ENCODE measurements at places on chromosomes 11 and 22.

- no peak for DNase-seq
These were observed 4.2 kb downstream of the ALDH3B1 start for GRCh38 chr11:68014157-68014946.

GRCh38 chr22:31092161-31092560, 11.0 kb downstream of the SMTN start:
- no peak for DNase-seq

DNA sequence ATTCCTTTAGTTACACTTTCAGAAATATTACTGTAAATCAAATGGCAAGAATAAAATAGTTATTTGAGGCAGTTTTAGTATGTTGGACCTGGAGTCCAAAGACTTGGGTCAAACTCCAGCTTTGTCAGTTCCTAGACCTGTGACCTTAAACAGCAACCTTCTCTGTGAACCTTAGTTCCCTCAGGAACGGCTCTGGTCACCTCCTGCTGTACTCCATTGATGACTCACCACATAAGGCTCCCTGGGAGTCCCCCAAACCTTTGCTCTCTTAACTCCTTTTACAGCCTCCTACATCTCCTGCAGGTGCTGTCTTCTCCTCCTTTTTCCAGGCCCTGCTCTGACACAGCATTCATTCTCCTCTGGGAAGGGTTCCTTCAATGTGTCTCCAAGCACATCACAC, 29.1 kb downstream of the LIMK2 start:
- DNase-seq: no peak

GRCh38 chr11:34209809-34210208, 104.4 kb downstream of the NAT10 start:
- DNase-seq: no peak

DNA sequence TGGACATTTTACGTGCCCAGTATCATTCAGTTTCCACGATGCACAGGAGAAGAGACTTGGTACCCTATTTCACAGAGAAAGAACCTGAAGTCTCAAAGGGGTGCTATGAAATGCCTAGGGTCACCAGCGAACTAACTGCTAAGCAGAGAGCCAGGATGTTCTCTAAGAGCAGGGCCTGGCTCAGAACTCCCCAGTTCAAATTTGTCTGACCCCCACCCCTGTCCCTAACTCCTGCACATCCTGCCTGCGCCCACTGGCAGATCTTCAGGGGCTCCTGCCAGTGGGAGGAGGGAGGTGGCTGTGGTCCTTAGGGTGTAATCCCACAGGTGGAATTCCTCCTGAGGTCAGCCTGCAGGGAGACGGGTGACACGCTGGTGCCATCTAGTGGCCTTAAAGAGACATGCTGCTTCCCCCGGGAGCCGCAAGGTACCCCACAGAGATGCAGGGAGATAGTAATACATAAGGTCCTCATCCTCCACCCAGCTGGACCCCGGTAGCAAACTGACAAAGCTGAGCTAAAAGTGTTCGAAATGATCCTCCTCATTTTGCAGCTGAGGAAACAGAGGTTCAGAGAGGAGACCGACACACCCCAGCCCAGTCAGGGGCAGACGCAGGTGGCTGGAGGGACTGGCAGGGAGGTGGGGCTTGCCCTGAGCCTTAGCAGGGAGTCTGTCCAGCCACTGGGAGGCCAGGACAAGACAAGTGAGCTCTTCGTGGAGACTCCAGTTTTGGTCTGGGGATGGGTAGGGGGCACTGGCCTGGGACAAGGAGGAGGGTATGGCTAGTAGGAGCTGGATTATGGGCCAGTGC, 34.1 kb downstream of the MB start:
- no peak for DNase-seq

- DNase-seq: no peak
These were observed 10.1 kb downstream of the SLC5A1 start for GRCh38 chr22:32052936-32053791.

GRCh38 chr11:88152381-88152780, 22.9 kb downstream of the RAB38 start:
- DNase-seq: no peak

DNA sequence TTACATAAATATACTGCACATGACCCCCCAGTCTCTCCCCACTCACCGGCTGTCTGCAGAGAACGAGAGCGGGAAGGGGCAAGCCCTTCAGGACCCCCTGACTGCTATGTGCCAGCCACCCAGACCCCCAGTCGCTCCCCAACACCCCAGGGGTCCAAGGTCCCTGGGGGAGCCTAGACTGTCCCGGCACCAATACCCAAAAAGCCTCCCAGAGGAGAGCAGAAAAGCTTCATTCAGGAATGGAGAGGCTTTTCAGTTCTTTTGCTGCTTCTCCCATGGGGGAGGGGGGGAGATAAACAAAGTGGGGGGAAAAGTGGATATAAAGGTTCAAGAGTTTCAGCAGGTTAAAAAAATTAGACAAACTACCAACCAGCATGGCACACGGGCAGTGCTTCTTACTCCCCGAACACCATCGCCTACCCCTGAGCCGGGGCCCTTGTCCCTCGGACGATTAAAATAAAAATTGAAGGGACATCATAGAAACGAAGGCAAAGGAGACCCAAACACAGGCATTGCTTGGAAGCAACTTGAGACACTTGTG, 1.3 kb downstream of the CSNK1E start:
- no peak for DNase-seq

DNA sequence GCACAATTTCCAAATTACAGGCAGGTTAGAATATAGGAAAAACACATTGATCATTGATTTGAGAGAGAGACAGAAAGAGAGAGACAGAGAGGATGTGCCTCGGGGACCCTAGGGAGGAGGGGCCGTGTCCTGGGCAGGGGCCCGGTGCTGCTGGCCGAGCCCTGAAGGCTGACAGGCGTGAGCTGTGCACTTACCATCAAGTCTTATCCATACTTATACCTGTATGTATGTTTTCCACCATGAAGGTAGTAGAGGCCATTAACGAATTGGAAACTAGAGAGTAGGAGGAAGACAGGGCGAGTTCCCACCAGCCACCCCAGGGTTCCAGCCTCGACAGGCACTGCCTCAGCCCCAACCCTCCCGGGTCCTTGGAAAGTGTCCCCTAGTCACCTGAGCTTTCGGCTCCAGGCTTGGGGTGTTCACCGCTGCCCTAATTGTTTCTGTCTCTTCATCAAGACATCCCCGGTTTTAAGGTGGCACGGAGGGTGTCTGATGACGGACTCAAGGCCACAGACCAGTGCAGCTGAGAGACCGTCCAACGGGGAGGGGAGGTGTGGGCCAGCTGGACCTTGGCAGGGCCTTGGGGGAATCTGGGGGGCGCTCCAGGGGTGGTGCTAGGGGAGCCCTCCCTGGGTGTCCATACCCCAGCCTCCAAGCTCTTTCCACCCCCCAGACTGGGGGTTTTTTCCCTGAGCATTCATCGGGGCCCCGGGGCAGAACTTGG, 431.3 kb downstream of the TBC1D22A start:
- no peak for DNase-seq

DNA sequence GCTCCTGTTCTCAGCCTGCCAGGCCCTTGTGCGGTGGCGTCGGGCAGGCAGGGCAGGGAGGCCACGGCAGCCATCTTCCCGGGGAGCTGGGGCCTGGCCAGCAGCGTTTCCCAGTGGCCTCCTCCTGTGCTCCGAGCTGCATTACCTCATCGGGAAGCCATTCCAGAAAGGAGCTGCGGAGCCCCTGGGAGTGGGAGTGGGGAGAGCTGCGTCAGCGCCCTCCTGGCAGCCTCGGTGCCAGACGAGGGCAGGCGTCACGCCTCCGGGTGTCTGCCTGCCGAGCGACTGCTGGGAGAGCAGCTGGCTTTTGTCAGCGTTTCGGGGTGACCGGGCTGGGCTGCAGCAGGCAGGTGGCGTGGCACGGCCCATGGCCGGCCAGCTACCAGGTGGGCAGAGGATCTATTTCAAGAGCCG, 30.9 kb upstream of the WNT7B start:
- DNase-seq: no peak

- no peak for DNase-seq
These were observed 44.8 kb downstream of the GAS2 start for GRCh38 chr11:22711071-22711770.

DNA sequence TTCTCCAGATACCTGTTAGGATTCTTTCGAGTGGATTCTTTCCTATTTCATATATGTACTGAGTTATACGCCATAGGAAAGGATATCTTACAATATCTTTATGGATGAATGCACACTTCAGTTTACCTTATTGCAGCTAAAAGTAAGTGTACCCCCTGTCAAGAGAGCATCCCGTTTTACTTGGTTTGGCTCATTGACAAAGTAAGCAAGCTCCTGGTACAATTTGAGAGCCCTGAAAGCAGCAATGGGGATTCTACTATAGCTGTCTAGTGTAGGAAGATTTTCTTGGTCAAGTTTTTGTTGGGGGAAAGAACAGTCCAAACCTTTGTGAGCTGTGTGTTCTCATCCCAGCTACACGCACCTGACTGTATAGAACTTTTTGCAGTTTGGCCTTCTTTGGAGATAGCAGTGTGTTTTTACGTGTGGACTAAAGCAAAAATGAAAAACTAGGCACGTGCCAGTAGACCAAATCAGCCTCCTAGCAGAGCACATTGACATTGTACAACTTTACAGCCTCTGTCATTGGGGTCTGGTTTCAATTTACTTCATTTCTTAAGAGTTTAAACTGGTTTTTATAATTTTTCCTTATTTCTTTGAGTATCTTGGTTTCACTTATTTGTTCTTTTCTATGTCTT, 44.0 kb downstream of the PPP6R3 start:
- DNase-seq: no peak

DNA sequence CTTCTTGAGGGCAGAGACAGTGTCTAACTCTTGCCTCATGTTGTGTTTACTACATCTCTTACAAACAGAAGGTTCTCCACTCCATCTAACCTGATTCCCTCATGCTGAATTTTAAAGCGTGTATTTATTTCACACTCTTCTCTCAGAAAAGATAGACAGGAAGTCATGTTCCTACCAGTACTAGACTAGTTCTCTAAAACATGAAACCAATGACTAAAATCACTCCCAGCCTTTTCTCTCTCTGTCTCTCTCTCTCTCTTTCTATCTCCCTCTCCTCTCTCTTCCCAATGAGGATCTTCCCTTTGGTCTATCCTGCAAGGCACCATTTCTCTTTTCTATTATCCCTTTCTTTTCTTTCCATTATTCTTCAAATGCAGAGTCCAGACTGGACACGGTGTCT, 391.9 kb upstream of the CADM1 start:
- no peak for DNase-seq

DNA sequence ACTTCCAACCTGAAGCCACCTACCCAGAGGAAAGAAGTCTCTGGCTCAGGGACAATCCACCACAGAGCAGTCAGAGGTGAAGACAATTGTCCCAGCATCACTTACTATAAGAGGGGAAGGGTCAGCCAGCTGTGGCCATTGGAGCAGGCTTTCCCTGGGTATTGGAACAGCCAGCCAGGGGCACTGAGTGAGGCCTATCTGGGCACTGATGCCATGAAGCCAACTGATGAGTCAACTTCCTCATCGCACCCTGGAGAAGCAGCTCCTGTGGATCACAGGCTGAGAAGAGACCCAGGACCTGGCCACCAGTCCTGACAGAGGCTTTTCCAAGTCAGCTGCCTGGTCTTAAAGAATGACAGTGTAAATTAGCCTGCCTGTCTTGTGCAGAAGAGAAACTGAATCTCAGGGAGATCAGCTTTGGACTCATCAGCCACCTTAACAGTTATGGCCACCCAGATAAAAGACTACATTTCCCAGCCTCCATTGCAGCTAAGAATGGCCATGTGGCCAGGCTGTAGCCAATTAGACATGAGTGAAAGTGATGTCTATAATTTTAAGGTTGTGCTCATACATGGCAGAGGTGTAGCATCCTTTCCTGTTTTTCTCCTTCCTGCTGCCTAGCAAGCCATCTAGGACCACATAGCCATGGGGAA, 19.0 kb downstream of the CHST1 start:
- no peak for DNase-seq

DNA sequence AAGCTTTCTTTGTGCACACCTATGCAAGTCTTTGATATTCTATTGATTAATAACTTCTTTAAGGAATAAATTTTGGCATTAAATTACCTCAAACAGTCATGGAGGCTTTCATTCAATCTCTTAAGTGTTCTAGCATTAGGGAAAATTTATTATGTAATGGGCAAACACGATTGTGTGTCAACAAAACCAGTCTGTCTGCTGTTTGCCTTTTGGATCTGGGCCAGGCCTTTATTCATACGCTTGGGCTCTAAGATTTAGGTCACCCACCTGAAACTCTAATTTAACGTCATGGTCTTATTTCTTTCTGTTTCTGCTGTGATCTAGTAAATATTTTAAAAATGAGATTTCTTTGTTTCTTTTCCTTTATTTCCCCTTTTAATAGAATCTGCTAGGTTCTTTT, 1270.6 kb downstream of the LRRC4C start:
- DNase-seq: no peak

- no peak for DNase-seq
These were observed 28.8 kb downstream of the ACER3 start for GRCh38 chr11:76889411-76889975.

DNA sequence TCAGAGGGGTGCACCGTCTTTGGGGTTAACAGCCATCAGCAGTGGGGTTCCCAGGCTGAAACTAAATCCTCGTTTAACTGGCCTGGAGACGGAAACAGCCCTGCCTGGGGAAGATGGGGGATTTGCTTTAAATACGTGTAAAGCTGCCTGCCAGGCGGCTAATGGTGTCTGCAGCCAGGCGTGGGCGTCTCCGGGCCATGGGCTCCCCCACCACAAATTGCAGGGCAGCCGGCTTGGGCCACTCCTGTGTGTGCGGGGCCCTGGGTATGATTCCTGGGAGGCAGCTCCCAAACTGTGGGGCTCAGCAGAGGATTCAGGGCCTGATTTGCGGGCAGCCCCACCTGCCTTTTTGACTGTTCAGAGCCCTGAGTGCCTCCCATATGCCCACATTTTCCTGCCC, 110.5 kb downstream of the KCNQ1 start:
- no peak for DNase-seq

DNA sequence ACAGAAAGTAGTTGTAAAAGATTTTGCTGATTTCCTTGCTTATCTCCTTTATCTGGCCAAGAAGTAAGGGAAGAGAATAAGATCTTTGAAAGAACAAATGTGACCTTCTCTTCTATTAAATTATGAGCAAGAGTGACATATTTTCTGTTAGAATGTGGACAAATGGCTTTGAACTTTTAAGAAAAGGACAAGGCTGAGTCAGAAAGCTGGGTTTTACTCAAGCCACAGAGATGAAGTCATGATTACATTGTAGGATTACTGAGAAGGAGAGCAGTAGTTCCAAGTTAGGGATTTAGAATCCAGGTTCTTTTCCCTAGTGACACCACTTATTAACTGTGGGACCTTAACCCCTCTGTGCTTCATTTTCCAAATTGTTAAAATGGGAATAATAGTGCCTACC, 13.5 kb downstream of the CCDC90B start:
- no peak for DNase-seq

GRCh38 chr11:126997196-126997595, 3.4 kb downstream of the KIRREL3 start:
- DNase-seq: no peak

Data from stimulated activated CD8-positive, alpha-beta memory T cell treated with anti-CD3 and anti-CD28 coated beads, Interleukin-2, amount 100 ng/mL, for 48 hours (primary cell).